ENCODE measurements at places on chromosomes 7 and 10.
A peak's percentile ranks its signal among the peaks of the same experiment; 100 is the strongest.

DNA sequence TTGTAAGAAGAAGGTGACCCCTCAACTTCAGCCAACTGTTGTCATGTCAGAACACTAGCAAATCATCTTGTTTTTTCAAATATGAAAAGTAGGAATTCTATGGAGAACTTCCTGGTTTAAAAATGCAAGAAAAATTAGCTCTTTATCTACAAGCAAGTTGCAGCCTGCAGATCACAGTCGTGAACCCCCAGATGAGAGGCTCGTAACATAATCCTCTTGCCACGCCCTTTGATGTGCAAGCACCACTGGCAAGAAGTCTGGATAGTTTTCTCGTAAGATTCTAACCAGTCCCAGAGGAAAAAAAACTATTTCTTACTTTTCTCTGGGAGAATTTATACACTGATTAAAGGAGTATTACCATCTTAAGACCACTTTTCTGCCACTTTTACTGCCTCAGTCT, 132.3 kb downstream of the DPY19L1 start:
- DNase-seq, result no peak

- no peak for DNase-seq
These were observed 17.5 kb upstream of the TECTB start for GRCh38 chr10:112265745-112266144.

- DNase-seq, result no peak
These were observed 12.9 kb upstream of the KCND2 start for GRCh38 chr7:120260111-120260510.

DNA sequence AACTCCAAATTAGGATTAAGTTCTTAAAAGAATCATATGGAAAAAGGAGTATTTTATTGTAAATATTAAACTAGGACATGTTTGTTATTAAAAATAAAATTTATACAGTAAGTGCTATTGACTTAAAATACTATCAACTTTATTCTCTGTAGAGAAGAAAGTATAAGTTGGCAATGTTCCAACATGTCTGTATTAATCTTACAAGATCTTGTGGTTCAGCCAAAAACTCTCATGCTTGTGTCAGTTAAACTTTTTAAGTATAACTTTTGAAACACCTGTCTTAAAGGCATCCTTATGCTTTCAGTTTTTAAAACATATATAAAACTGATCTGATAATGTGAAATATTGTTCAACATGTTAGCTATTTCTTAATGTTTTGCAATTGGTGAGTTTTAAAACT, 160.7 kb downstream of the ZEB1 start:
- DNase-seq, result no peak

GRCh38 chr10:21203473-21204107, 306.5 kb upstream of the NEBL start:
- no peak for DNase-seq

- DNase-seq, result no peak
These were observed 118.2 kb upstream of the TCF7L2 start for GRCh38 chr10:112831859-112832258.

- no peak for DNase-seq
These were observed 182.9 kb downstream of the XPNPEP1 start for GRCh38 chr10:109740436-109740835.

- no peak for DNase-seq
These were observed 130.6 kb upstream of the SLC26A5 start for GRCh38 chr7:103576641-103577040.

GRCh38 chr7:497346-497745, 22.3 kb downstream of the PDGFA start:
- no peak for DNase-seq

GRCh38 chr7:76347710-76348109, 11.1 kb downstream of the YWHAG start:
- no peak for DNase-seq

- no peak for DNase-seq
These were observed 128.6 kb downstream of the ICA1 start for GRCh38 chr7:8133188-8133848.

- no peak for DNase-seq
These were observed 37.3 kb downstream of the HBP1 start for GRCh38 chr7:107206136-107206535.

DNA sequence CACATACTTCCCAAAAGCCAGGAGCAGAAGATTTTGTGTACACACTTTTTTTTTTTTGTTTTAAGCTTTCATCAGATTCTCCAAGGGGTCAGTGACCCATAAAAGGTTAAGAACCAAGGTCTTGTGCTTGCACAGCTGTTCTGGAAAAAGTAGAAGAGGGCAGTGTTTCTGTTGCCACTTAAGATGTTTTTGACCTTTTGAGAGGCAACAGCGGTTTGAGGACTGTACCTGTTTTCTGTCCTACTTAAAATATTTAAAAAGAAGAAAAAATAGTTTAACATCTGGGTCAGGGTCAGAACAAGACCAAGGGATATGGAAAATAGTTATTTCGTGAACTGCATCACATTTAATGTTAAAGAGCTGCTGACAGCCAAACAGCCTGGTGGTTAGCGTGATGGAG, 32.9 kb downstream of the AUTS2 start:
- DNase-seq, result no peak

GRCh38 chr10:94879214-94879613, 59.2 kb upstream of the CYP2C9 start:
- DNase-seq, result no peak

GRCh38 chr10:28906415-28906814, 229.1 kb downstream of the BAMBI start:
- no peak for DNase-seq

DNA sequence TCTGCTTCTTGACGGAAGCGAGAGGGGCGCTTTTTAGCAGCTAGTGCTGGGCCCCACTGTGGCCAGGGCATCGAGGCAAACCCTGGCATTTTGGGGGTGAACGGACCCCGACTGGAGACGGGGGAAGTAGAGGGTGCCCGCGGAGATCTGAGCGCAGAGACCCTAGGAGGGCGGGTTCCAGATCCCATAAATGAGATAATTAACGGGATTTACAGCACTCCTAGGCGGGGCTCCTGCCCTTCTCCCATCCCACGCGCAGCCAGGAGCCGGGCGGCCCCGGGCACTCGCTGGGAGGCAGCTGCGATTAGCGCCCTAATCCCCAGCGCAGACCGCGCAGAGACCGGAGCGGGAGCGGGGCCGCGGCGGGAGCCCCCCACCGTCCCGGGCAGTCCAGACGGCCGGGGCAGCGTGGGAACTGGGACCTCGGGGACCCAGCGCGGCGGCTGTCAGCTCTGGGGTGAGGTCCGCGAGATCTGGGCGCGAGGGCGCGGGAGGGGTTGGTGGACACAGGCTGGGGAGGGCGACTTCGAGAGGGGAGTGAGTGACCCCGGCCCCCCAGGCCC, 735 bp downstream of the JCAD start:
- no peak for DNase-seq

DNA sequence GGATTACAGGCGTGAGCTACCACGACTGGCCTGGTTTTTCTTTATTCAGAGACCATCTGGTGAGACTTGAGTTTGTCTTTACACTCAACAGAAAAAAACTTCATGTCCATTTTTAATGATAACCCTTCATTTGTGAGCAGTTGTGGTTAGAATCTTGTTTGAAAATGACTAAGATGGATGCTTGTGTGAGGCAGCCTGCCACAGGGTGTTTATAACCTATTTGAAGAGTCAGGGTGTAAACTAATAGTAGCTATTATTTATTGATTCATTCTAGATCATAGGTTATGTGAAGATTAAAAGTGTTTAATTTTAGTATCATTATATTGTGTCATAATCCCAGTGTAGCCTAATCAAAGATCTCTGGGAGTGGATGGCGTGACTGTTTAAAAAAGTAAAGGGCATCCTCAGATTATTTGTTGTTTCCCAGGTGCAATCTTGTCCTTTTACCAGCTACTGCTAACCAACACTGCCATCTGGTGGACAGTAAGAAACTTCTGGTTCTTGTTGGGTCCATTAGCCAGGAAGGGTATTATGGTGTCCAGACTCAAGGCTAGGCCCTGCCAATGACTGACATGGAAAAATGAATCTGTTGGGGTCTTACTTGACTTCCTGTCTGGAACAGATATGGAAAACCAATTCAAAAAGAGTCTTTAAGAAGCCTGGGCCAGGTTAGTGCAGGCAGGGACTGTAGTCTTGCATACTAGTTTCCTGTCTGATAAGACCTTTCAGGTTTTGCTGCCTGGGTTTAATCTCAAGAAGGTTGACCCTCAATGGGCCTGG, 24.9 kb downstream of the NRBF2 start:
- peak; percentile 21 for DNase-seq

DNA sequence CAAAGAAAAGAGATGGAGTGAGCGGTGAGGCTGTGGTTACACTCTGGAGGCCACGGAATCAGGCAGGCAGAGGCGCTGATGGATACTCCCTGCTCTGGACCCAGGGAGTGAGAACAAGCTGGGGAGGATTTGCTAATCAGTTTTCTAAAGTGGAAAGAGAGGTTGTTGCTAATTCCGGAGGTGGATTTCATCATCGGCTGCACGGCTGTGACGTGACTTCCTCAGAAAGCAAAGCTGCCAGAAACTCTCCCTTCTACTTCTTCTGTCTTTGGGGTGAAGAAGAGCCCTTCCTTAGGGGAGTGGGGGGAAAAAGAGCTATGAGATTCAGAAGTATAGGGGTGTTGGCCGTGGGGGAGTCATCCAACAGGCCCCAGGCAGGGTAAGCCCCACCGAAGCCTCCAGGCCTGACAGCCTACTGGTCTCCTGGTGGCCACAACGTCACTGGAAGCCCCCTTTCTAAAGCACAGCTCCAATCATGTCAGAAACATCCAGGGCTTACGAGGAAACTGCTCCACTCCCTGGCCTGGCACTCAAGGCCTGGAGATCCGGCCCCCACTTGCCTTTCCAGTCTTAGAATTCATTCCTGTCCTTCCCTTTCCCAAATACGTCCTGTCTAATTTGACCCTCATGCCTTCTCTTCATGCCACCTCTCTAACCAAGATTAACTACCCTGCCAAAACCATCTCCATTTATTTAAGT, 114.5 kb downstream of the HIP1 start:
- no peak for DNase-seq

GRCh38 chr10:67790534-67791408, 47.2 kb downstream of the DNAJC12 start:
- DNase-seq, result peak; percentile 15

DNA sequence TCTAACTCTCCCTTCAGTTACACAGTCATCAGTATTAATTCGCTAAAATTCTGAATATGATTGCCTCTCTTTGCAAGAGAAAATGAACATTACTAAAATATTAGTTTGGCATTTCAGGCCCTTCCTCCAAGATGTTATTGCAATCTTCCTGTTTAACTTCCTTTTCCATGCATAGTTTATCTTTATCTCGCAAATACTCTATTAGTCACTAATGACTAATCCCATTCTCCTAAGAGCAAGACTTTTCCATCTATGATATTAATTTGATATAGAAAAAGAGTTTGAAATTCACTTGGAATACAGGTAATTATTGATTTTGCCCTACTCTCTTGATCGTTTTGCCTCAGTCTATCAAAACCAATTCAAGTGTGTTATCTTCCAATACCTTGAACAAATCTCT, 41.8 kb upstream of the SEMA3A start:
- DNase-seq, result no peak

- DNase-seq, result no peak
These were observed 1.9 kb upstream of the SNX13 start for GRCh38 chr7:17942231-17942630.

GRCh38 chr7:75658802-75659201, 79.9 kb downstream of the HIP1 start:
- DNase-seq, result no peak

DNA sequence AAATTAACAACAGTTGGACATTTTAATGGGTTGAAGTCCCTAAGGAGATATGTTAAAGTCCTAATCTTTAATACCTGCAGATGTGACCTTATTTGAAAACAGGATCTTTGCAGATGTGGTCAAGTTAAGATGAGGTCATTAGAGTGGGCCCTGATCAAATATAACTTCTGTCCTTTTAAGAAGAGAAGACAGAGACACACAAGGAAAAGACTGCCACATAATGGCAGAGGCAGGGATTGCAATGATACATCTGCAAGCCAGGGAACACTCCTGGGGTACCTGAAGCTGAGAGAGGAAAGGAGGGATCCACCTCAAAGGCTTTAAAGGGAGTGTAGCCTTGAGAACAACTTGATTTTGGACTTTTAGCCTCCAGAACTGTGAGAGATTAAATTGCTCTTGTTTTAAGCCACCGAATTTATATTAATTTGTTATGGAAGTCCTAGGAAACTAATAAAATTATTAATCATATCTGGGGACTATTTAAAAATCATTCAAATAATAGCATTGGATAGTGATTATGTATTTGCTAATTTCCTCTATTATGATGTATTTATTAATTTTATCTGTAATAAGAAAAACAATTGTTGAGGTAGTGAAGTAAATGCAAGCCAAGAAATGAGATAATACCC, 700.0 kb upstream of the PCDH15 start:
- no peak for DNase-seq

GRCh38 chr7:93156884-93157283, 8.7 kb upstream of the SAMD9L start:
- no peak for DNase-seq

- DNase-seq, result no peak
These were observed 975.2 kb downstream of the SORCS1 start for GRCh38 chr10:106189292-106189691.

DNA sequence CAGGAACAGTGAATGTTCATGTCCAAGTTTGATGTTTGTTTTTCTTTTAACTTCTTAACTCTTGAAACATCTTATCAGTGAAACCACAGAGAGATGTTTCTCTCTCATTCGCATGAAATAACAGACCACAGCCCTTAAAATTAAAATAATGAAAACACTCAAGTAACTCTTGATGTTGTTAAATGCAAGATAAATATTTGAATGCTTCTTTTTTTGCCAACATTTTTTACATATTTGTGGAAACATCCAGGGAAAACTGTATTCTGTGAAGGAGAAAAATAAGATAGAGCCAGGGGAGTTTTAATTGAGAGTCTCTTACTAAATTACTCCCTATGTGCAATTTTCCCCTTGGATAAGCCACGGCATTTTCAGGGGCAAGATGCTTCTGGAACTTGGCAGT, 361.8 kb upstream of the MGMT start:
- no peak for DNase-seq

DNA sequence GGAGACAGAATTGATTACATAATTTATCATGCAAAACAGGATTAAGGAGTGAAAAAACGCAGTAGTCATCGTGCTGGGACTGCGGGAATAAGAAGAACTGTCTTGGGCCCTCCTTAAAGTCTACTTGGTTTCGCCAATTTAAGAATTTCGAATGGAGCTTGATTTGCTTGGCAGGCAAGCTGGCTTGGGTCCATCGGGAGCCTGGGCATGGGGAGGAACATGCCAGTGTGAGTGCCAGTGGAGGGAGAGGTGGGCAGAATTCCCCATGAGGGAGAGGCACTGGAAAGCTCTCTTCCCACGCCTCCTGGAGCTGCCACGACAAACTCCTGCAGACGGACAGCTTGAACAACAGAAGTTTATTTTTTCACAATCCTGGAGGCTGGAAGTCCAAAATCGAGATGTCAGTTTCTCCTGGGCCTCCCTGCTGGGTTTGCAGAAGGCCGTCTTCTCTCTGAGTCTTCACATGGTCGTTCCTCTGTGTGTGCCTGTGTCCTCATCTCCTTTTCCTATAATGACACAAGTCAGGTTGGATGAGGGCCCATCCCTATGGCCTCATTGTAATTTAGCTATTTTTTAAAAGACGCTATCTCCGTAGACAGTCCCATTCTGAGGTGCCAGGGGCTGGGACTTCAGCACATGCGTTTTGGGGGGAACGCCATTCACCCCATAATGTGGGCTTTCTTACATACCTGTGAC, 528.7 kb upstream of the DPP6 start:
- no peak for DNase-seq

GRCh38 chr7:148697256-148698006, 1.3 kb upstream of the CUL1 start:
- peak; percentile 34 for DNase-seq
